Left colon (tissue), 2 donors: ENCODE measurements at places on chromosomes 3 and 15.

DNA sequence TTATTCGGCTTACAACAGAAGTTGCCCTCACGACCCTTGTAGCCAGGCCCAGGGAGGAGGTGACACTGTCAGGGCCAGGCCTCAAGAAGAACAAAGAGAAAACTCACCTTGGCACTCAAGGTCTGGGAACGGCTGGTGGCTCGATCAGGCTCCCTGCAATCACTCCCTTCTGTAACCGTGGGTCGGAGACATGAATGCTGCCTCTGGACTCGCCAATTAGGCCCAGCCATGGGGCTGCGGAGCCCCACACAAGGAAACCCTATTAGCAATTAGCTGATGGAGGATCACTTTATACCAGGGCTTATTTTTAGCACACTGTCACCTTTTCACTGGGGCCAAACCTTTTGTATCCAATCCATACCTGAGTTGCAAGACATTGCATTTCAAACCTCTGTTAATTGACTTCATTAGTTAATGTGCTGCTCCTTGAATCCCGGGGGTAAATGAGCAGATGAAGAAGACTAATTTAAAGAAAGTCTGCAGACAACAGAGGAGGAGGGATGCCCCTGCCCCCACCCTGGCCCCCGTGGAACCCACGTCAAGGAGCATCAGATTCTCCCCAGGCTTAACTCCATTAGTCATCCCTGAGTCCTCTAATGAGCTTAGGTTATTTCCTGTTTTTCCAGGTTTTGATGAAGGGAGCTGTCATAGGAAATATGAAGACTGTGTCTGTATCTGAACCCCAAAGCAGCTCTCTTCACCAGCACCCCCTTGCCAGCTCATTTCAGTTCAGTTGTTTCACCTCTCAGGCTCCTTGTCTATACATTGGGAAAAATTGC is 255.3 kb downstream of the RORA start:
- no peak for DNase-seq

- no peak for DNase-seq
These were observed 110.9 kb downstream of the EDEM1 start for GRCh38 chr3:5298453-5298852.

DNA sequence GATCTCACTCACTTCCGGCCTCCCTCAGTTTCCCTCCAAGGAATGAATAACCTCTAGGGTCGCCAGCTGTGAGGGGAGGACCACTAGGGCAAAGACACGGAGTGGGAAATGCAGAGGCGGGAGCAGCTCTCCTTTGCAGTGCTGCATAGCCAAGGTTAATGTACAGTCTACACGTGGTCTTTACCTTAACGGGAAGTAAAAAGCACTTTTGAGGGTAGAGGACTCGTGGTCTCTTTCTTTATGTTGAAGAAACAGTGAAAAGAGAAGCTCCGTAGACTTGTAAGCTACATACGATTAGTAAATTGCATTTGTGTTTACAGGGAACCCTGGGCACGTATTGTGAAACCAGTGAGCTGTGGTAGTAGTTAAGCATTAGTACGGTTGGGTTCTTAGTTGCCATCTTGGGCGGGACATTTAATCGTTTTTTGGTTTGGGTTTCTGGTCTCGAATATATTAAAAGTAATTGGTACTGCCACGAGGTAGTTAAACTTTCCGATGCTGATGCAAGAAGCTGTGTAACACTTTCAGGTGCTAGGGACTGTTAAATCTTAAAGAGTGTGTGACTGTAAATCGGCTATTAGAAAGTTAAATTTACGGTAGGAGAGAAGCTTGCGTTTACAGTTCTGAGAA is 828 bp downstream of the U2SURP start:
- no peak for DNase-seq

- DNase-seq = peak; percentile 43
These were observed 10.5 kb downstream of the GNAI2 start for GRCh38 chr3:50246517-50246954.

GRCh38 chr3:143753006-143753405 is 95.3 kb downstream of the SLC9A9 start:
- DNase-seq = no peak

DNA sequence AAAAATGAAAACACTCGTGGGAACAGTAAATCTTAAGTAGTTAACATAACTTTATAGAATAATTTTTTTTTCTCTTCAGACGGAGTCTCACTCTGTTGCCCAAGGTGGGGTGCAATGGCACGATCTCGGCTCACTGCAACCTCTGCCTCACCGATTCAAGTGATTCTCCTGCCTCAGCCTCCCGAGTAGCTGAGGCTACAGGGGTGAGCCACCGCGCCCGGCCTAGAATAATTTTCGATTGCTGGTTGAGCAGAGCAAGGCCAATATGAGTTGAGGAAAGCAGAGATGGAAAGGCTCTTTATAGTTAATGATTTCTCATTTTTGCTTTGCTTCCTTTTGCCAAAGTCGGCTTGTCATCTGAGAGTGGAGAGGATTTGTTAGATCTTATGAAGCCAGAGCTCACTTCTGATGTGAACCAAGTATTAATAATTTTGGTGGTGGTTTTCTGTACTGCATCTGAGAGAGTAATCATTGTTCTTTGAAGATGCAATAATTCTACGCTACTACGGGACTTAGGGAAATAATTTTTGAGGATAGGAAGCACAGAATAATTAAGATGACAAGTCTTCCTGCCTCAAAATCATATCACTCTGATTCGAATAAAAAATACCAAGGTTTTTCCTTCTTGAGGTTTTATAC is 1.6 kb upstream of the GOLM2 start:
- no peak for DNase-seq

DNA sequence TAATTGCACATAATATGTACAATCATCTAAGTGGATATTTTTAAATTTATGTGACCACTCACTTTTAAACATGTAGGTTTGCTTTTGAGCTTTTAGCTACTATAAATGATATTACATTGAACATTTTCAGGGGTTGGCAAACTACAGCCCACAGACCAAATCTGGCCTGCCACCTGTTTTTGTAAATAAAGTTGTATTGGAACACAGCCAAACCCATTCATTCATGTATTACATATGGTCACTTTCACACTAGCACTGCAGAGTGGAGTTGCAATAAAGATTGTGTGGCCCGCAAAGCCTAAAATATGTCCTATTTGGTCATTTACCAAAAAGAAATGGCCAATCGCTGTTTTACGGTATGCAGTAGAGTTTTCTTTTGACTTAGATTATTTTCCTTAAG is 21.2 kb downstream of the CMTM7 start:
- no peak for DNase-seq

GRCh38 chr3:192434186-192434585 is 293.2 kb downstream of the FGF12 start:
- no peak for DNase-seq

DNA sequence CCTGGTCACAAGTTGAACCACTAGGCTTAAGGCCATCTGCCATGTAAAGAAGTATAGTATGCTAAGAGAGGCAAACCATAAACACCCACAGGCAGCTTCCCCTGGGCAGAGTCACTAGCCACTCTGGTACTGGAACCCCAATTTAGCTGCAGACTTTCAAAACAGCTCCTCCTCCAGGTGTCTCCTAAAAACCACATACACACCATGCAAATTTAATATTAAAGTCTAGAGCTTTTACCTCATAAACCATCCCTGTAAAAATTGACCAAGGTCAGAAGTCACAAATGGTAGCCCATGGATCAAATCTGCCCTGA is 99.1 kb upstream of the STT3B start:
- no peak for DNase-seq

DNA sequence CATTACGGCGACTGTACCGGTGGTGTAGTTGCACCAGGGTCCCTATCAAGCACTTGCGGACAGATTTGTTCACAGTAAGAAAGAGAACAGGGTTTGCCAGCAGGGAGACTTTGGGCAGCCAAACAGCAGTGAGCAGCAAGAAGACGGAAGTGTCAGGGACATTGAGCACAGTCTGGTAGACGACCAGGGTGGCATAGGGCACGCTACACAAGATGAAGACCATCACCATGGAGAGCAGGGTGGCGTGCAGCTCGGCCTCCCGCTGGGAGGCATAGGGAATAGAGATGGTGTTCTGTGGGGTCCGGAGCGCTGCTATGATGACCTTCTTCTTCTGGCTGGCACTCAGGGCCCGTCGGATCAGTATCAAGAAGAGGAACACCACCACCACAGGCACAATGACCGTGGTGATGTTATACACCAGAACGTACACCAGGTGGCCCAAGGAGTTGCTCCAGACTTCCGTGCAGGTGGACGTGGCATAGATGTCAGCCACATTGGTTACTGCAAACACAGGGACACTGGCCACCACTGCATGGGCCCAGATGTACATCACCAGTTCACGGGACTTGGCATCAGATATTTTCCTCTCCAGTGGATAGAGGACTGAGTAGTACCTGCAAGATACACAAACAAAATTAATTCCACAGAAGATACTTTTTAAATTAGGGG is 19.1 kb upstream of the FSIP1 start:
- peak; percentile 43 for DNase-seq

DNA sequence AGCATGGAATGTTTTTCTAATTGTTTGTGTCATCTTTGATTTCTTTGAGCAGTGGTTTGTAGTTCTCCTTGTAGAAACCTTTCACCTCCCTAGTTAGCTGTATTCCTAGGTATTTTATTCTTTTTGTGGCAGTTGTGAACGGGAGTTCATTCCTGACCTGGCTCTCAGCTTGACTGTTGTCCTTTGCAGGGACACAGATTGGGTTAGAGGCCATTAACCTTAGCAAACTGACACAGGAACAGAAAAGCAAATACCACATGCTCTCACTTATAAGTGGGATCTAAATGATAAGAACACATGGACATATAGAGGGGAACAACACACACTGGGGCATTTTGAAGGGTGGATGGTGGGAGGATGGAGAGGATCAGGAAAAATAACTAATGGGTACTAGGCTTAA is 52.2 kb upstream of the RORA start:
- no peak for DNase-seq

DNA sequence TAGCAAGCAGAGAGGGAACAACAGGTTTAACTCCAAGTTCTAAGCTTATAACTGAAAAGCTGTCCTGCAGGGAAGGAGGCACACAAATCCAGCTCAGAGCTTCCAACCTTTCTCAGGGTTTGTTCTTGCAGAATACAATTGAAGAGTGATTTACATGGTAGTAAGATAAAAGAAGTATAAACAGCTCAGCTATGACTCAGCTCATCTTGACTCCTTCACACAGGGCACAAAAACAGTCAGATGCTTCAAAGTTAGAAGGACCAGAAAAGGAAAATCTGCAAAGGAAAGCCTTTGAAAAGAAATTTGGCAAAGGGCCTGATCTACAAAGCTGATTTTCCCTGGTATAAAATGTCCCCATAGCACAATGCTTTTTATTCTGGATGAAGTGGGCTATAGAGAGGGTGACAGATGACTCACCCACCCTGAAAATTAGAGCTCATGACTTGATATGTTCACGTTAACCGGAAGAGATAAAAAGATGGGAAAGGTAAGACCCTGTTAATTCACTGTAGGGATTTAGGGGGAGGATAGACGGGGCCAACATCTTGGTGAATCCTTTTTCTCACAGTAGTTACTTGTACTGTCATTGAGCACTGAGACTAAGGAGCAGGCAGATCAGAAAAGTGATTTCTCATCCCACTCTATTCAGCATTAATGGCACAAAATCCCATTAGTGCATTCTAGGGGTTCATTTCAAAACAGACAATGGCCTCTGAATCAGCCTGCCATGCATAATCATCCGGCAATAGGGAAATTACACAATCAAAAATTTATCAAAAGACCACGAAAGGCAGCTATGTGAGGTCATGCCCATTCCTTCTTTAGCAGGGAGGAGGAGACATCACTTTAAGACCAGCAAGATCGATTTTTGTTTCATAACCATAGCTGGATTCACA is 143.5 kb downstream of the GAP43 start:
- no peak for DNase-seq

GRCh38 chr3:37492468-37492867 is 318.1 kb upstream of the LRRFIP2 start:
- DNase-seq = no peak

- no peak for DNase-seq
These were observed 30.6 kb upstream of the SLC6A1 start for GRCh38 chr3:10961921-10962320.

DNA sequence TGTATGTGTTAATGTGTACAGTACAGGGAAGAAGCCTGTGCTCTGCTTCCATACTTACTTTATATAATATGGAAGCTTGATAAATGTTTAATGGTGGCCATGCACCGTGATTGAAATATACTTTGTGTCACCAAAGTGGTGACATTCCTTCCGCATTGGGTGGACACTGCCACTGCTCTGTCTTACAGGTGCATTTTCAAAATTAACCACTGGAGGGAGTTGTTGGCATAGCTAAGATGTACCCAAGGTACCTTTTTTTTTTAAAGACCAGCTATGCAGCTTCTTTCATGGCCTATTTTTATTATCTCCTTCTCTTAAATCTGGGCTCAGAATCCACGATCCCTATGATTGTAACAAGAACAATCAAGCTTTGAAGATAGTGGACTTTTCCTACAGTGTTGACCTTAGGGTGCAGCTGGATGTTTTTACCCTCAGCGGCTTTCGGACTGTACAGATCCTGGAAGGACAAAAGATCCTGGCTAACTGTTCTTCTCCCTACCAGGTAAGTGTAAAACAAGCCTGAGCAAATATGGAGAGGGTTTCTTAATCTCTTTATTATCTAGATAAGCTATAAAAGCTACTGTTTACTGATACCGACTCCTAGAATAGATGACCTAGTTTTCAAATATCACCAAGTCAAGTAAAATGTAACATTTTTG is 21.6 kb upstream of the PAK6 start:
- DNase-seq = peak; percentile 13

DNA sequence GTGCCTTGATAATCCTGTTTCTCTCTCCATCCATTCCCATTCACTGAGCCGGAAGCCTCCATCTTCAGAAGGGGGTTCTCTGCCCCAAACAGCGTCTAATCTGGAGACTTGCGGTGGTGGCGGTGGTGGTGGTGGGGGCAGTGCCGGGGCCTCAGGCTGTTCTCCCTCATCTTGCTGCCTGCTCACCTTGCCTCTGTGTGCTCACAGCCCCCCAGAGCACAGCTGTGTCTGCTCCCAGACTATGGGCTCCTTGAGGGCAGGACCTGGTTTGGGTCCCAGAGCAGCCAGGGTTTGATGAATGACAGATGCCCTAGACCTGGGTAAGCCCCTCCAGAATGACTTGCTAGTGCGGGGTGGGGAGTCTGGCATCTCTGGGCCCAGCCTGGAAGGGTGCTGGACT is 430 bp upstream of the PSTPIP1 start:
- no peak for DNase-seq

GRCh38 chr3:115990669-115991068 is 367.4 kb downstream of the GAP43 start:
- no peak for DNase-seq

DNA sequence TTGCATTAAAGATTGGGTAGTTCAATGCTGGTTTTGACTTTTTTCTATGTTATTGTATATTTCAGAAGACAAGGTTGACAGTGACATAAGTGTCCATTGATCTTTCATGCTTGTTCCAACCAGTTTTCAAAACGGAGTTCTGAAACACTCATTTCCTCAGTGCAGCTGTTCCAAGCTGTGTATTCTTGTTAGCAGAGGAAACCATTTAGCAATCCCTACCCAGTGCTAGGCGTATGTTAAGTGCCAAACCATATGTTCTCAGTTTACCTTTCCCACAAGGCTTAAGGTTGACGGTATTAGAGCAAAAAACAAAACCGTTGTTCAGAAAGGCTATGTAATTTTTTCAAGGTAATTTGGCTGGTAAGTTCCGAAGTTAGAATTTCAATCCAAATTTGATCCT is 9.1 kb downstream of the ATOSA start:
- no peak for DNase-seq
